ENCODE measurements at places on chromosomes 1 and 21.

GRCh38 chr1:110633646-110634030, 27.5 kb upstream of the KCNA2 start:
- DNase-seq = no peak

- DNase-seq = no peak
Observed at GRCh38 chr1:161267321-161267720, 8.8 kb downstream of the PCP4L1 start.

DNA sequence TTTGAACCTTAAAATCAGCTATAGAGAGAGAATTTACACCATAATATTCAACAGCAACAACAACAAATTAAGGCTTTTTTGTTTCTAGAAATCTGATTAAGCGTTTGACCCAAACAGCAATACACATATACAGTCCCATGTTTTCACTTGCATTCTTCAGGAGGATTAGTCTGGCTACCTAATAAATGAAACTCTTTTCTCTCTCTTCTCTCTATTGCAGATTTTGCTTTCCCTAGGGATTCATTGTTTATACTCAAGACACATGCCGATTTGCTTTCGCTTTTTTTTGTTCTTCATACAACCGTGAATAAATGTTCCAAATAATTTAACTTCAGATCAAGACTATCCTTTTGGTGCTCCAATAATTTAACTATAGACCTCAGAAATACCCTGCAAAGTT, 162.4 kb upstream of the PTBP2 start:
- no peak for DNase-seq

DNA sequence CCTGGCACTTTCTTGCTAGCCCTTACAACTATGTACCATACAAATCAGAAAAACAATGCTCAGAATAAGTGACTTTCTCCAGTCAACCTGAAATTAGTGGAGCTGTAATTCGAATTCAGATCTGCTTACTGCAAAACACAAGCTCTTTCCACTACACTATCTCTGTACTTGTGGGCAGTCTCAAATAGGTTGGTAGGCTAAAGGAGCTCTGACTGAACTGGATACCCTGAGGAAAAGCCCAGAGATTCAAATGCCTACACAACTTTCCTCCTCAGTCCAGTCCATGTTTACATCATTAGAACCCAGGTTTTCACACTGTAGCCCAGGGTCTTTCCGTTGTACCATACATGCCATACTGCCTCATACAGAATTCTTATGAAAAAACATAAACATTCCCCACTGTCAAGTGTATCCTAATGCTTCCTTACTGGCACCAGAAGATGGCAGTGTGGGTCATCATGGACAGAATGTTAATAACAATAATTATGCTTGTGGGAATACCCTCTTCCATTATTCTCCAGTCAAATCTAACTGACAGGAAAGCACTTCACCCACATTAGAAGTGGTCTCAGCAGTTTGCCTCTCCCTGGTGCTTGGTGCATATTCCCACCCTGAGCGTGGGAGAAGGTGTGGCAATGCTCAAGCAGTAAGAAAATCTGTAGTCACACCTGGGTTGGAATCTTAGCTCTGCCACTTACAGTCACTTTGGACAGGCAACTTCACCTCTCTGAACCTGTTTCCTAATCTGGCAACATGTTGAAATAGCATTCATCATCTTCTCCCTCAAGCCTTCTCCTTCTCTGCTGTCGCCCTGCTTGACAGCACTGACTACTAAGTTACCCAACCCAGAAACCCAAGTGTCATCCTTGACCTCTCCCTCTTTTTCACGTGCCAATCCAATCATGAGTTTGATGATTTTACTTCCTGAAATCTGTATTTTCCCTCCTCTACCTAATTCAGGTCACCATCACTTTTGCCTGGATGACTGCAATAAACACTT, 14.4 kb upstream of the ZFYVE9 start:
- DNase-seq = no peak

DNA sequence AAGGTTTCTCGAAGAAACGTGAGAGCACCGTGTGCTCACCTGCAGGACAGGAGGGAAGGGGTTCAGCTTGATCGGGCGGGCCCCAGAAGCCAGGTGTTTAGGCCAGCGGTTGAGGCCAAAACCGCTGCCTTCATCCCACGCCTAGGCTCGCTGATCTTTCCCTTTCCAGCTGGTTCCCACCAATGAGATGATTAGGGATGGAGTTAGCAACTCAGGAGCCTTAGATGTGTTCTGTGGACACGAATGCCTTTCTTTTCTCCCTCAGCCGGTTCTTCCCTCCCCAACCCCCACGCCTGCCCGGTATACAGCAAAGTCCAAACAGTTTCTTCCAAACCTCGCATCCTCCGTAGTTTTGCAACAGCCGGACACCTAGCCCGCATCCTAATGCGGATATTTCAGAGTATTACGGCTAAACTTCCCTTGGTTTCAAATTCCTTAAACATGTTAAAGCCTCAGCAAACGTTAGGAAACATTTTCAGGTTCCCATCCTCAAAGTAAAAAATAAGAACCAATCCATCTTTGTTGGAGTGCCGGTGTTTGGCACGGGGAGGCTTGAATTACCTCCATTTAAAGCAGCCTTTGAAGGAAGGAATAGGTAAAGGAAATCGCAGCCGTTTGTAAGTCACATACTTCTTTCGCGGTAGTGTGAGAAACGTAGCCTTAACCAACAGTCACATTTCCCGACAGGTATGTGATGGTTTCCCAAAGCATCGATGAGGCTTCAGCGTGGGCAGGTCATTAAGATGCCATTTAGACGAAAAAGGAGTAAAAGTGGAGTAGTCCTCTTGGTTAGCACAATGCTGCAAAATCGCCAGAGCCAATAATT, 1.1 kb downstream of the LRRC8C start:
- DNase-seq = peak; percentile 26

GRCh38 chr21:39863111-39863510, 4.1 kb upstream of the PCP4 start:
- DNase-seq = no peak

DNA sequence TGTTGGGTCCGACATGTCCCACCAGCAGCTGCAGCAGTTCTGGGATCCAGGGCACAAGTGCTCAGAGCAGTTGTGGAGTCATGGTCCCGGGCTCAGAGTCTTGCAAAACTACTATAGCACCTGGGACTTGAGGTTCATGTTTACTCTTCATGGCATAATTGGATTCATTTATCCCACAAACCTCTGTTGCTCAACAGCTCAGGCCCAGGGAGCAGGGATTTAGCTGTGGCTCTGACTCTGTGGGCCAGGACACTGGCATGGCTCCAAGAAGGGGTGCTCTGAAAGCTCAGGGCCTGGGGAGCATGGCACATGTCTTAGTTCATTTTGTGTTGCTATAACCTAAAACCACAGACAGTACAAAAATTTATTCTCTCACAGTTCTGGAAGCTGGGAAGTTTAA, 626.7 kb upstream of the ADGRL2 start:
- no peak for DNase-seq

- DNase-seq = no peak
Observed at GRCh38 chr1:117809764-117810163, 119.7 kb downstream of the GDAP2 start.

GRCh38 chr1:179599623-179600249, 8.1 kb downstream of the TDRD5 start:
- DNase-seq = no peak

GRCh38 chr1:112262316-112262715, 133.7 kb upstream of the CTTNBP2NL start:
- DNase-seq = no peak

- no peak for DNase-seq
Observed at GRCh38 chr1:226921504-226921903, 18.6 kb upstream of the COQ8A start.

DNA sequence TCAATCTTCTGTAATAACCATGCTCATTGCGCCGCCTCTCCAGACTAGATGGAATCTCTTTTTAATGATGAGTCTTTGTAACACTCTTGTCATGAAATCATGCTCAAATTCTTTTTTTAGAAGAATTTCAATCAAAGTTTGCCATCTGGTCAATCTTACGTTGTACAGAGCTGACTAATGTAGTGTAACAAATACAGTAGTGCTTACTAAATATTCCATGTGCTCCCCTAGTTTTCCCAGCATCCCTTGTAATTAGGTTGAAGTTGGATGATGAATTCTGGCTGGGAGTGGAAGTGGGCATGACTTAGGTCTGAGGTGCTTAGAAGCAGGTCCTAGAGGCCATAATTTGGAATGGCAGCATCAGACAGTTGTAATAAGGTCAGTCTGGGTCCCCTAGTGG, 309.1 kb upstream of the SNX7 start:
- DNase-seq = no peak

DNA sequence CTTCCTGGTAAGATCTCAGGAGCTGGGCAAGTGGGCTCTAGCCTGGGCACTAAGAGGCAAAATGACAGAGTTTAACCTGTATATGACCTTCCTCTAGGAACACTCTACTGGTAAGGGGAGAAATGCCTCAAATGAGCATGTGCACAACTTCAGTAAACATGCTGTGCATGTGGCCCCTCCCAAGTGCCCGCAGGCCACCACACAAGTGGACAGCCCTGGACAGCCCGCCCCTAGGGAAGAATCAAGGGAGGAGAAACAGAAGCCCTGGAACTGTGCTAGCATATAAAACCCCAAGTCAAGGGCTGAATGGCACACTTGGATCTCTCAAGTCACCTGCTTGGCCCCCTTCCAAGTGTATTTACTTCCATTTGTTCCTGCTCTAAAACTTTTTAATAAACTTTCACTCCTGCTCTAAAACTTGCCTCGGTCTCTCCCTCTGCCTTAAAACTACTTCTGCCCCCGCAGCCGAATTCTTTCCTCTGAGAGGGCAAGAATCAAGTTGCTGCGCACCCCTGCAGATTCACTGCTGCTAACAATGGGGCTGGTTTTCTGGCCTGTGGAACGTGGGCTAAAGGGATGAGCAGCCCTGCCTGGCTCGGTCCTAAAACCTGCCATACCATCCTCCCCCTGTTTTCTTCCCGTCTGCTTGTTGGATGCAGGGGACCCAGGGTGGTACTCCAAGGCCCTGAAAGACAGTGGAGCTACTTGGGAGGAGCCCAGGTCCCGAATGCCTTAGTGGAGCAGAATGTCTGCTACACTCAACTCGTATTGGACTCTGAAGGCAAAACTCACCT, 93.5 kb downstream of the IER5 start:
- no peak for DNase-seq

- peak; percentile 13 for DNase-seq
Observed at GRCh38 chr21:30340714-30341573, 3.5 kb upstream of the KRTAP27-1 start.

DNA sequence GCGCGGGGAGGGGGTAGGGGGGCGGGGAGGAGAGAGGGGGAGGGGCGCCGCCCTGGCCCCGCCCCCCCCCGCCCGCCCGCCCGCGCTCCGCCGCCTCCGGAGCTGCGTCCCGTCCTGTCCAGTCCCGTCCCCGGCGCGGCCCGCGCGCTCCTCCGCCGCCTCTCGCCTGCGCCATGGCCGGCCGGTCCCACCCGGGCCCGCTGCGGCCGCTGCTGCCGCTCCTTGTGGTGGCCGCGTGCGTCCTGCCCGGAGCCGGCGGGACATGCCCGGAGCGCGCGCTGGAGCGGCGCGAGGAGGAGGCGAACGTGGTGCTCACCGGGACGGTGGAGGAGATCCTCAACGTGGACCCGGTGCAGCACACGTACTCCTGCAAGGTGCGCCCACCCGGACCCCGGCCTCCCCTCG, at the start of gene AGRN:
TSS of gene AGRN (plus strand) at position 121 of the 405 bp plus-strand sequence. CDS start at position 174, 53 bp downstream.
- DNase-seq = no peak

DNA sequence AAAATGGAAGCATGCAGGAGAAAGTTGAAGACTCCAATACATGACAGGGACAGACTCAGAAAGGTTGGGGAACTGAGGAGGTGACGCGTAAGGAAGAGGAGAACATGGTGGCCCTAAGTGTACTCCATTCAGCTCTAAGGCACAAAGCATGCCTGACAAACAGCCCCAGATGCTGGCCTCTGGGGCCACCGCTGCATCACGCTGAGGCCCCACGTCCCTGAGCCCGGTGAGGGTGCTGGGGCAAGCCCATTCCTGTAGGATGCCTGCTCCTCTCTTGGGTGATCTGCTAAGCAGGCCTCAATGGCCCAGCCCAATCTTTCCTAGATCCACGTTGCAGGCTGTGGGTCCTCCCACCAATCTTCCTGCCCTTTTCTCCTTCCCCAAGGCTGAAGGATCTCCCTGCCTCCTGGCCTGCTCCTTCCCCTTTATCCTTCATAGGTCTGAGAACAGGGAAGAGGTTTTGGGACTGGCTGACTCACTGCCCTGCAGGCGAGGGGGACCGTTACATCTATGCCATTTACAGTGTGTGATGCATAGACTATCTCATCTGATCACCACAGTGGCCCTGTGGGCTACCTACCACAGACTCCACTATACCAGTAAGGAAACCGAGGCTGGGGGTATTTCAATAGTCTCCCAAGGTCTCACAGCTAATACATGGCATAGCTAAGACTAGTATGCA, 16.8 kb upstream of the NID1 start:
- no peak for DNase-seq

DNA sequence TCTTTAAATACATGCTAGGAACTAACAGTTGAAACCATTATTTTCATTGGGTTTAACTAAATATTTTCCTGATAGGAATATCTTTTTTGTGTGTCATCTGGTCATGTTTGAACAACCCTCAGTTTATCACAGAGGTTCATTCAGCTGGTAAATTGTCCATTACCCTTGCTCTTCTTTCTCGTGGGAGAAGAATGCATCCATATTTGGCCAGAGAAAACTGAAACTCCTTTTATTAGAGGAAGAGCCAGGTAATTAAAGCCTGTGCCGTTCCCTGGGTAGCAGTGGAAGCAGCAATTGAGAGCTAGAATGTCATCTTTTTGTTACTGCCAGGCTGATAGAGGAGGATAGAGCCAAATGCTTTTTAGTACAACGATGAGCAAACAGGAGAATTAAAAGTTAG, 587.2 kb upstream of the ZRANB2 start:
- DNase-seq = no peak

DNA sequence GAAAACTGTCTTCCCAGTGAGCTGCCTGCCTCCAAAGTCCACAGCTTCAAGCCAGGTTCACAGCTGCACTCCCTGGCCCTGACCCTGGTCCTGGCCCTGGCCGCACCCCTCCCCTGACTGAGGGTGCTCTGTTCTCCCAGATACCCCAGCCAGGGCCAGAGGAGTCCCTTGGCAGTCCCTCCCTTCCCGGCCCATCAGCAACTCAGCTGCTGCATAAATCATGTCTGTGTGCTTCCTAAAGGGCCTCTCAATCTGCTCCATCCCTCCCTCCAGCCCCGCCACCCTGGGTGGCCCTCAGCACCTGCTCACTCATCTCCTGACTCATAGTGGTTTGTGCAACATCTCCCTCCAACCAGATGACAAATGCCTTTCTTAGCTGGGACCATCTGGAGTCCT, 24.8 kb upstream of the C1orf174 start:
- no peak for DNase-seq
